ENCODE measurements at places on chromosomes 7 and 10.

GRCh38 chr10:114638821-114639625 is 19.1 kb downstream of the ABLIM1 start:
- DNase-seq = no peak

DNA sequence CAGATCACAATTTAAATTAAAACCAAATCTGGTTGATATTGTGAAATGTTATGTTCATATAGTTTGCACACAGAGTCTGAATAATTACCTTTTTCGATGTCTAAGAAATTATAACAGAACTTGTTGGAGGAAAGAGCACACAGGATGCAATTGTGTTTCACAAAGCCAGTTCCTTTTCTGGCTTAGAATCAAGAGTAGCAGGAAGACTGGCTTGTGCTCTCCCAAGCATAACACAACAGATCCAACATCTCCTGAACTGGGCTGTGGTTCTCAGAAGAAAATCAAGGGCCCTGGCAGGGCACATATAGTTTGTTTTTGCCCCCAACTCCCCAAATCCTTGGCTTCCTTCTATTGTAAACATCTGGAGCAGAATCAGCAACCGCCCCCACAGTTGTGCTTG is 62.7 kb downstream of the LRRC4 start:
- DNase-seq = no peak

DNA sequence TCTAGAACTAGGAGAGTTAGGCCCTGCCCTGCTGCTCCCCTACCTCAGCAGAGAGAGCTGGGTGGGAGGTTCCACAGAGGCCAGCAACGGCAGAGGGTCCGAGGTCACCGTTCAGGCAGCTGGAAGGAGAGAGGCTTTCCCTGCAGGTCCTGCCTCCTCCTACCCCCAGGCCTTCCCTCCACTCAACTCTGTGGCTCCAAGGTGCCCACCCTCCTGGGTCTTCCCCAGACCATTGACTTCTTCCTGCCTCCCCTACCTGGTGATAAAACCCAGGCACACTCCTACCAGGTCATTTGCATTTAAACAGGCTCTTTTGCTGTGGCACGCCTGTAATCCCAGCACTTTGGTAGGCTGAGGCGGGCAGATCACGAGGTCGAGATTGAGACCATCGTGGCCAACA is 515.3 kb upstream of the FOXK1 start:
- DNase-seq = no peak

DNA sequence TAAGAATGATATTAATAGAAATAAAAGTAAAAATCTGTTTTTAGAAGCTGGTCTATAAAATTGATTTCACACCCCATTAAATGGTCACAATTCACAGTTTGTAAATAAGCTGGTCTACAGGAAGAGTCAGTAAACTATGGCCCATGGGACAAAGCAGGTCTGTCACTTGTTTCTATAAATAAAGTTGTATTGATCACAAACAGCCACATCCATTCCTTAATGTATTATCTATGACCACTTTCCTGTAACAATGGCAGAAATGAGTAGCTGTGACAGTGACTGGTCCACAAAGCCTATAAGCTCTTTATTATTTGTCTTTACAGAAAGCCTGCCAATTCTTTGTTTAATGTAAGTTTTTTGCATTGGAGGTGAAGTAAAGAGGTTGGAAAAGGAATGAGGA is 114.5 kb downstream of the SEMA3E start:
- no peak for DNase-seq

DNA sequence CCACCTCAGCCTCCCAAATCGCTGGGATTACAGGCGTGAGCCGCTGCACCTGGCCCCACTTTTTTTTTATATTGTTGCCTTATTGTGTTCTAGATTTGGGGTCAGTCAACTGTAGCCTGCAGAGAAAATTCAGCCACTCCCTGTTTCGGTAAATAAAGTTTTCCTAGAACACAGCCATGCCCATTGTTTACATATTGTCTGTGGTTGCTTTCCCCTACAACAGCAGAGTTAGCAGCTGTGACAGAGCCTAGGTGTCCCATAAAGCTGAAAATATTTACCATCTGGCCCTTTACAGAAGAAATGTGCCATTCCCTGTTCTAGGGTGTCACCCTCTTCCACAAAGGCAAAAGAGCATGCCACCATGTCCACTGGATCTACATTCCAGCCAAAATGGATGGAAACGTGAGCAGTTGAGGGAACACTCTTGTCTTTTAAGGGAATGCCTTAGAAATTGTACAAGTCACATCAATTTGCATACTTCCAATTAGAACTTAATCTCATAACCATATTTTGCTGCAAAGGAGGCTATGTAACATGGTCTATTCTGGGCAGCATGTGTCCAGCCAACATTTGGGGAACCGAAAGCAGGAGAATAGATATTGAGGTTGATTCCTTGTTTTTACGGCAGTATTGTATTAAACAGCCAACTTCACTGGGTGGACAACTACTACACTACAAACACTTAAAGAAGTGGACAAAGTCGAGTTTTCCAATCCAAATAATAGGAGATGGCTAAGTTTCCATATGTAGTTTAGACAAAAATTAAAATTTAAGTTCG is 11.0 kb upstream of the BLVRA start:
- DNase-seq = no peak

DNA sequence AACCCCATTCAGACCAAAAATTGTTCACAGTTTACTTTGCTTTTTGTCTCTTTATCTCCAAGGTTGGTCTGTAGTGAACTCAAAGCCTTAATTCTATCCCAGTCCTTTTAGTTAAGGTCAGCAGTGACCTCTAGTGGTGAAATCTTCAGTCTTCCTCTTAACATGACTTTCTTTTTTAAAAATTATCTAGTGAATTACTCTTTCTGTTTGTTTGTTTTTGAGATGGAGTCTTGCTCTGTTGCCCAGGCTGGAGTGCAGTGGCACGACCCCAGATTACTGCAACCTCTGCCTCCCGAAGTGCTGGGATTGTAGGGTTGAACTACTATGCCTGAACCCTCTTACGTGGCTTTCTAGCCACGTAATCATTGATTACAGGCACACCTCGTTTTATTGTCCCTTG is 25.0 kb downstream of the ZNF487 start:
- no peak for DNase-seq

DNA sequence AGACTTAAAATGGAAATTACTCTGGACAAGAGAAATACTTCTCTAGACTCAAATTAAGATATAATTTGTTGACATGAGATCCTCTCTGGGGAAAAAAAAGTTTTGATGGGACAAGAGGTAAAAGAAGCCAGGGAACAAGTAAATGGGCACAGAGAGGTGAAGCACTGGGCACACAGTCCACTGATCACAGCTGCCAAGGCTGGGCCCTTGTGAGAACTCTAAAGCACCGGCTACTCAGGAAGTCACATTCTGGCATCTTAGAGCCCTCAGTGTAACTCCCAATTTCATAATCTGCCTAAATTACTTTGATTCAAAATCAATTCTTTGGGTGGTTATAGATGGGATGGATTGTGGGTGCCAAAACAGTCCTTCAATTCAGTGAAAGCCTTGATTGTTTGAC is 123.2 kb upstream of the CACNA2D1 start:
- no peak for DNase-seq

DNA sequence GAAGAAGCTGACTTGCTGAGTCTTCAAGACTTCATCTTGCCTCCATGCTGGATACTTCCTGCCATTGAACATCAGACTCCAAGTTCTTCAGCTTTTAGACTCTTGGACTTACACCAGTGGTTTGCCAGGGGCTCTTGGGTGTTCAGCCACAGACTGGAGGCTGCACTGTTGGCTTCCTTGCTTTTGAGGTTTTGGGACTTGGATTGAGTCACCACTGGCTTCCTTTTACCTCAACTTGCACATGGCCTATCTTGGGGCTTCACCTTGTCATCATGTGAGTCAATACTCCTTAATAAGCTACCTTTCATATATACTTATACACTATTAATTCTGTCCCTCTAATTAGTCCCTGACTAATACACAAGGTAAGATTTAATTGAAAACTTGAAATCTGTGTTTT is 361.7 kb upstream of the SEMA3C start:
- DNase-seq = no peak

DNA sequence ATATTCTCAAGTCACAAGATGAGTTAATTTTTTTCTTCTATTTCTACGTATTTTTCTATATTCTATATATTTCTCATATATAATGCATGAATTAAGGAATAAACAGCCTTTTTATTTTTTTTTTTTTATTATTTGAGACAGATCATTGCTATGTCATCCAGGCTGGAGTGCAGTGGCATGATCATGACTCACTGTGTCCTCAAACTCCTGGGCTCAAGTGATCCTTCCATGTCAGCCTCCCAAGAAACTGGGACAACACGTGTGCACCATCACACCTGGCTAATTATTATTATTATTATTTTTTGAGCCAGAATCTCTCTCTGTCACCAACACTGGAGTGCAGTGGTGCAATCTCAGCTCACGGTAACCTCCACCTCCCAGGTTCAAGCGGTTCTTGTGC is 1.5 kb downstream of the CLDN12 start:
- DNase-seq = no peak

GRCh38 chr10:77245953-77246352 is 391.7 kb downstream of the KCNMA1 start:
- DNase-seq = no peak

- DNase-seq = no peak
These were observed 156.7 kb downstream of the ANLN start for GRCh38 chr7:36546331-36546730.

GRCh38 chr10:110960333-110960712 is 40.9 kb downstream of the SHOC2 start:
- DNase-seq = no peak

- DNase-seq = no peak
These were observed 523.8 kb downstream of the GRM8 start for GRCh38 chr7:126728967-126729366.

DNA sequence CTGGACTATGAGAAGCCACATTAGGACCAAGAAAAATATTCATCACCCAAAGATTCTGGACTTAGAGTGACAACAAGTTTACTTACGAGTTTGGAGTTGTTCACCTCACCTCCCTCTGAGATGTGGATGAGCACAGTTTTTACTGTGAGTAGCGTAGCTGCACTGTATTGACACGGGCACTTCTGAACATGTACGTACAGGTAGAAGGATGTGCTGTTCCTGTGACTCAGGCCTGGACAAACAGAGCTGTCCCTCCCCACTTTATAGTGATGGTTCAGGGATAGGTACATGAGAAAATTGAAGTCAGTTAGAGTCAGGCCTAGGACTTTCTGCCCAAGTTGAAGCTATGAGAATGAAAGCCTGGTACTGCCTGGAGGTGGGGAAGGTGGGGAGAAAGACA is 80.9 kb upstream of the DYNC1I1 start:
- DNase-seq = no peak

DNA sequence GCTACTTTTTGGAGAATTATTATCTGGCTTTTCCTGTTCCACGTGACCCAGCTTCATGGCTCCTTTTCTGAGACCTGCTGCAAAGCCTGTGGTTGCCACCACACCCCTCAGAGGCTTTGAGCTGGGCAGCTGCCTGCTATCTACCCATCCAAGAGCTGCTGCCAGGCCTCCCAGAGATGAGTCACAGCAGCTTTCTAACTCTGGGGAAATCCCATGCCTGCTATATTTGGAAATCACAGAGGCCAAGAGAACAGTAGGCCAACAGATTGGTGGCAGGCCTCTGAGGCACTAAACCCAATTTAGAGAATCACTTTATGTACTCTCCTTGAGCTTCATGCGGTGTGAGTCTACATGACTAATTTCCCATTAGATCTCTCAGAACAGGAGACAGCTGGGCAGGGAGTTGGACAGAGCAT is 35.2 kb downstream of the SGCE start:
- peak; percentile 31 for DNase-seq

DNA sequence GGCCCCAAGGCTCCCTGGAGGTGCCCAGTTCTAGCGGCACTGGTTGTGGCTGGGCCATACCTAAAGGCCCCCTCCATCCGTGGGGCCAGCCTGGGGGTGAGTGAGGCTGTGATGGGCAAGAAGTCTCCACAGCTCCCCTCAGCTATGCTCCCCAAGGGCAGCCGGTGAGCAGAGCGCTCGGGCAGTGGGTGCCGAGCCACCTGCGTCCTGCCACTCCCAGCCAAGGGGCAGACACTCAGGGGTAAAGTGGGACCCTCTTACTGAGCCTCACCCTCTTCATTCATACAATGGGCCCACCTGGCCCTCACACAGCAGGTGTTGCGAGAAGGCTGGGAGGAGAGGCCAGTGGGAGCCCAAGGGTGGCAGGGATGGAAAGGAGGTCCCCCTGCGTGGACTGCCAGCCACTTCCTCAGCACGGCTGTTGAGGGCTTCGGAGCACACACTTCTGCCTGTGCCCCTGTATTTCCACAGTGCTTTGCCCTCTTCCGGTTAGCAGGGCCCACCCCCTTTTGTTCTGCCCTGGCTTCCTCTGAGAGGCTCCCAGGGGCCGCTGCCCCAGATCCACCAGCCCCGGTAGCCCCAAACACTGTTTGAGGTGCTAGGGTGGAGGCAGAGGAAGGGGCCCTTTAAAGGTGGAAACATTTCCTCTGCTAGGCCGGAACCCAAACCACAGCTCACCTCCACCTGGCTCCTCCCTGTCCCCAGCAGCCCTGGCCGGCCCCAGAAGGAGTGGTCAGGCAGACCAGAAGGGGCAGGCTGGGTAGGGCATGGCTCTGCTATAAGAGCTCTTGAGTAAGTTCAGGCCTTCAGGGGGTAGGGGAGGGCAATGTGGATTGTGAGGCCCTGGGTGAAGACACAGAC is 16.4 kb upstream of the C10orf105 start:
- peak; percentile 54 for DNase-seq

All from left colon (tissue), 2 donors.